AG04449 (cell line): ENCODE measurements at places on chromosomes 3 and 15.
A peak's percentile ranks its signal among the peaks of the same experiment; 100 is the strongest.

DNA sequence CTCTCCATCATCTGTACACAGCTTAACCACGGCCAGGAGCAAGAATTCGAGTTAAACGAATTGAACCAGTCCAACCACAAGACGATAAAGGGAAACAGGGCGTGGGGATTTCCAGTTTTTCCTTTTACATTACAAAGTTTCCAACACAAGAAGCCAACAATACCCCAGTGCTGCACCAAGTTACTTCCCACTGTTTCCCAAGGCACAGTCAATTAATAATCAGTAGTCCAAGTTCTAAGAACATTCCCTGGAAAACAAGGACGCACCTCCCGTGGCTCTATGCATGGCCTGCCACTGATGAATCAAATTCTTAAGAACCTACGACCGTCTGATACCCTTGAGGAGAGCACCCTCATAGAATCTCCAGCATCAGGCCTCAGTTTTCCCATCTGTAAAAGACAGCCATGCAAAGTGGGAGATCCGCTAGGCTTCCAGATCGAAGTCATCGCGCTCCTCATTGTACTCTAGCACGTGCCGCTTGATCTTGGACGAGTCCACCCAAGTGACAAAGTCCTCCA, 774 bp downstream of the IMP3 start:
- DNase-seq = no peak

DNA sequence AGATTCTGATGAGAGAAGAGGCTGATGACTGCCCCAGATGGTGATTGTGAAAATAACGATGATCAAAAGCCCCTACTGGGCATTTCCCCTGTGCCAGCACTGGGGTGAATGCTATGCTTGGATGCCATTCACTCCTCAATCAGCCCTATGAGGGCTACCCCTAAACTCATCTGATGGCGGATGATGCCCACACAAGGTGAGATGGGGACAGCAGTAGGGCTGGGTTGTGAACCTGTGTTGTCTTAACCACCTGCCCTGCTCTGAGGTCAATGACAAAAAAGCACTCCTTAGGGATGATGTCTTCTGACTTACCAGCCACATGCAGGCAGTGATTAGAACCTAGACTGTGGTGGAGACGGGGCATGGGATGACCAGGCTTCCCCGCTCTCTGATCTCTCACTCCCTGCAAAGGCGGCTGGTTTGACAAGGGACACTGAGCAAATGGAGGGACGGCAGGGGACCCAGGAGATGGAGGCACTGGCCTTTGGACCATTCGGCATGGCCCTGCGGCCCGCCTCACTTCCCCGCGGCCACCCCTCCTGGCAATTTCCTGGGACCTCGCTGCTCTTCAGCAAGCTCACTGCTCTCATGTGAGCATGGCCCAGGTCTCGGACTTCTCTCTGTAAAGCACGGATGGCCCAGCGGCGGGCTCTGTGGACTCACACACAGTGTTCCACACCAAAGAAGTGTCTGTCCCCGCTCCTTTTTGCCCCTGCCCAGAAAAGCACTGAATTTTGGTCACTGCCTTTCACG, 251.4 kb upstream of the LYSMD4 start:
- no peak for DNase-seq

DNA sequence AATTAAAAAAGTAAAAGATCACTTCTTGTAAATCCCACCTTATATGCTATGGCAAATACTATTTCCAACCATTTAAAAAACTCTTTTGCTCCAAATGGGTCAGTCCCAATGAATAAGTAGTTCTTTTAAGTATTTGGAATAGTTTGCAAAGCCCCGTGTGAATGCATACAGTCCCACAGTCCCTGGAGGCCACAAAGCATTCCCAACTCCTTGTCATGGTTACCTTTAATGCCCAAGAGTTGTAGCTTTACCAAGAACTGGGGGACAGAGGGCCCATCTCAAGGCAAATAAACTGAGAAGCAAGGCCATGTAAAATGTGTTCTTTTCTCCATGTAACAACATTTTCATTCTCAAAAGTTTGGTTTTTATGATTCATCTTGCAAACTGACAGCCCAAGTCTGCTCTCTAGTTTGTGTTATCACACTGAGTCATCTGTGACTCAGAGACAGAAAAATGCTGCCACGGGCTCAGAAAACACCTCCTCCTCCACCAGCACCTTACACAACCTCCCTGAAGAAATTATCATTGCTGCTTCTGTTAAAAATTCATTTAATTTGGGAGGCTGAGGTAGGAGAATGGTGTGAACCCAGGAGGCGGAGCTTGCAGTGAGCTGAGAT, 336.2 kb downstream of the ERC2 start:
- DNase-seq = peak; percentile 79

- DNase-seq = no peak
These were observed 14.6 kb downstream of the IVD start for GRCh38 chr15:40420071-40420713.

- no peak for DNase-seq
These were observed 294.2 kb downstream of the TIGIT start for GRCh38 chr3:114587986-114588385.

GRCh38 chr3:127438371-127438770, 150.5 kb upstream of the PRR20G start:
- DNase-seq = no peak

- DNase-seq = no peak
These were observed 738.8 kb upstream of the GOLIM4 start for GRCh38 chr3:168834558-168834957.

DNA sequence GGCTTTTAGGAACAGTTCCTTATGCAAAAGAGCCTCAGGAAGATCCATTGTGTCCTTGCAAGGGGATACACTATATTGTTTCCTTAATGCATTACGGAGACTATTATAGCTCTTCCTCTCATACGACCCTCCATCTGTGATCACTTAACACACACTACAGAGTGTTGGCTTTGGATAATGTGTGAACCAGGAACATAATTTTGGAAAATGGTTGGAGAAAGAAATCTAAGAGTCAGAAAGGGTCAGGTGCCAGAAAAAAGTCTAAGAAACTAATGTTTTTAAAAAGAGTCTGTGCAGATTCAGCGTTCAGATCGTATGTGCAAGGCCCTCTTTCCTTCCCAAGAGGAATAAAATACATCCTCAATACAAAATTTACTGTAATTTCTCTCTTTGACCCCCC, 27.3 kb downstream of the LRRN1 start:
- DNase-seq = no peak

DNA sequence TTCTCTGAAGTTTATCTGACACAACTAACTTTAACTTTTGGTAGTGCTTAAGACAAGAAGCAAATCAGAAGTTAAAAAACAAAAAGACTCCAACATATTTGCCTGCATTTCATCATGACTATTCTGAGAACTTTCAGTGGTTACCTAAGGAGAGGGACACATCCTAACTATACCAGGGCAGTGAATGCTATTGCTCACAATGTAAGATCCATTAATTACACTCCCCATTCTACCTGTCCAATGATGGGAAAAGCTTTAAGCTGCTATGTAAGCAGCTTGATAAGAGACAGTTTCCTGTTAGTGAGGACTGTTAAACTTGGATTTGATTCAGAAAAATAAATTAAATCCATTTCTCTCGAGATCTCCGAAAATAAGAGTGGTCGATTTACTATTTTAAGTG, 37.5 kb downstream of the SERPINI1 start:
- DNase-seq = no peak

- no peak for DNase-seq
These were observed 21.7 kb downstream of the CLDN11 start for GRCh38 chr3:170440344-170440743.

DNA sequence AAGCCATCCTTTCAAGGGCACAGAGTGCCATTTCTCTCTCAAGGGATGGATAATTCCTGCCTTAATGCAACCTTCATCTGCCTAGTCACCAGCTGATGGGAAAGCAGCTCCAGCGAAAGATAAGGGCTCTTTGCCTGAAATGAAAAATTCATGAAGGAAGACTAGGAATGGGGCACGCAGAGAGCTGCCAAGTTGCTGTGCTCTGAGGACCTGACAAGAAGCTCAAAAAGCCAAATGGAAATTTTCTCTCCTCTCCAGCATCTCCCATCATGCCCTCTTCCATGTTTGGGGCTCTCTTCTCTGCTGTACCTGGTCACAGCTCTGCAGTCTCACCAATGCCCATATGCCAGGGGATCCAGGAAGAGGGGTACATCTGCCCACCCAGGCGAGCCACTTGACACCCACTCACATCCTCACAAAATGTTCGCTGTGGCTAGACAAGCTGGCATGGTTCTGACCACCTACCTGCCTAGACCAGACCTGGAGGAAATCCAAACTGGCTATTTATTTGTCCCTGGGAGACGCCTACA, 29.3 kb upstream of the ABHD2 start:
- no peak for DNase-seq

DNA sequence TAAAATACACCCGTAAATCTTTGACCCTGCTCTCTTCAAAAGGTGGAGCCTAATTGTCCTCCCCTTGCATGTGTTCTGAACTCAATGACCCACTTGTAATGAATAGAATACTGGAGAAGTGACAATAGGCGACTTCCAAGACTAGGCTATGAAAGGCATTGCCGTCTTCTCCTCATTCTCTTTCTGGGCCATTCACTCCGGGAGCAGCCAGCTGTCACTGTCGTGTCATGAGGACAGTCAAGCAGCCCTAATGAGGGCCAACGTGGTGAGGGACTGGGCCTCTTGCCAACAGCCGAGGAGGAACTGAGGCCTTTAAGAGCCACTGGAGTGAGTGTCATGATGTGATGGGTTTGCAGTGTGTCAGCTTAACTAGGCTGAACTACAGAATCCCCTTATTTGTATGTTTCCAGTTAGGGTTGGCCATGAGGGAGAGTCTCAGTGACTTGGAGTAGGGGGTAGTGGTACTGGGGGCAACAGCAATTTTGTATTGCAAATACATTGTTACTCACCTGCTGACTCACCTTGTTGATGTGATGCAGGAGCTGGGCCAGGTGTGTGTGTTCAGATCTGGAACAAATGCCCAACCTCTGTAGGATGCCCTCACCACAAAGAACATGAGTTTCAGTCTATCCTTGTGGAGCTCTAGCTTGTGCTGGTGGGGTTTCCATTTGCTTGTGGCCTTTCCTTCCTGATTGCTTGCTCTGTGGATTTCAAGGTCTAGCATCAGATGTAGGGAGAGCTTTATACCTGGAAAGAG, 188.5 kb upstream of the PROK2 start:
- no peak for DNase-seq

GRCh38 chr15:65829130-65829764, 37.2 kb upstream of the DENND4A start:
- DNase-seq = no peak
